ENCODE measurements at places on chromosomes 5 and 9. TPM values are rescaled to one million over a fixed set of nuclear protein-coding genes. Genes with fewer than 3 reads are reported as not detected.

The DOK3 gene
- polyA plus RNA-seq = 103 TPM

The NEUROG1 gene
- not detected for polyA plus RNA-seq

- DNase-seq = no peak
These were observed 91.3 kb downstream of the COMMD10 start for GRCh38 chr5:116176121-116176520.

DNA sequence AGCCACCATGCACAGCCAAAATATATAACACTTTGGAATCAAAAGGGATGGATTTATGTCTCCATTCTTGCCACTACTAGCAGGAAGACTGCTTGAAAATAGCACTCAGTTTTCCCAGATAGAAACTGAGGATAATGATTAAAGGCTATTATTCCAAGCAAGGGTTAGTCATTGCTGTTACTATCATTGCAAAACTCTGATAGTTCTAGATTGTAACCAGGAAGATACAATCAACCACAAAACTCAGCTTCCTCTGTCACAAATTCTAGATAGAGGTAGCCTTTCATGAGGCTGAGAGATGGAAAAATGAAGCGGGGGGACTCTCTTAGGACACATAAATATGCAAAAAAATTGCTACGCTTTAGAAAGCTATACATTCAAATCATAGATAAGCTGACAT, 3.1 kb downstream of the ANXA1 start:
- no peak for DNase-seq

DNA sequence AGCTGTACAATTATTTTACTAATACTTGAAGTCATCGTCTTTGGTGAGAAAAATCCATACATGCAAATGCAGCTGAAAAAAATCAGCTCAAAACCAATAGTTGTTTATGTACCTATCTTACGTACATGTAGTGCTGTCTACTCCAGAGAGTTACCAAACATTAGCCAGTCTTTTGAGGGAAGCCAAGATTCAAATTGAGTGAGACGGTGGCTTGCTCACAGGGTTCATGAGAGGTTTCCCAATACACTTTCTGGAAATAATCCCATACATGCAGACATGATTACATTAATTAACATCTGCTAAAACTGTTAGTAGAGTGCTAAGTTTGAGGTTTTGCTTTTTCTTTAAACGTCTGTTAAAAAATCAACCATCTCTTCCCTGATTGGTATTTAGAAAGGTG, 2.3 kb downstream of the C9orf72 start:
- DNase-seq = no peak

- DNase-seq = no peak
These were observed 8.1 kb upstream of the SLC34A1 start for GRCh38 chr5:177376107-177376506.
